ENCODE measurements at places on chromosomes 12 and 14.

DNA sequence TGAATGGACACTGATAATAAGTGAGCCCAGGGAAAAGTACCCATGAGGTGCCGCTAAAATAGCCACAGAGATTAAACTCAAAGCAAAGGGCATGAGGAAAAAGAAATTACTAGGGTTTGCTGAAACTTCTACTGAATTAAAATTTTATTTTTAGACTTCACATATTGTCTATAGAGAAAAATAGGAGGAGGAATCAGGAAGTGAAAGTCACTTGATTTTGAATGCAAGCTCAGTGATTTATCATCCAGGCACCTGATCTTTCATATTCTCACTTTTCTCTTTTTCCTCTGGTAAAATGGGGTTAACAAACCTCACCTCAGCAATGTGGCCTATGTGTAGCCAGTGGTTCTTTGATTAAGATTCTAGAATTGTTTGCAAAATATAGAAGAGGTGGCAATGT, 479.8 kb downstream of the BCL11B start:
- no peak for DNase-seq

- DNase-seq: no peak
These were observed 14.5 kb downstream of the PLEKHG3 start for GRCh38 chr14:64718762-64719161.

- DNase-seq: no peak
These were observed 32.7 kb downstream of the FLRT2 start for GRCh38 chr14:85562630-85563029.

- DNase-seq: no peak
These were observed 23.0 kb downstream of the GLT8D2 start for GRCh38 chr12:104026841-104027599.

- DNase-seq: no peak
These were observed 536 bp upstream of the WNT1 start for GRCh38 chr12:48977290-48978281.

DNA sequence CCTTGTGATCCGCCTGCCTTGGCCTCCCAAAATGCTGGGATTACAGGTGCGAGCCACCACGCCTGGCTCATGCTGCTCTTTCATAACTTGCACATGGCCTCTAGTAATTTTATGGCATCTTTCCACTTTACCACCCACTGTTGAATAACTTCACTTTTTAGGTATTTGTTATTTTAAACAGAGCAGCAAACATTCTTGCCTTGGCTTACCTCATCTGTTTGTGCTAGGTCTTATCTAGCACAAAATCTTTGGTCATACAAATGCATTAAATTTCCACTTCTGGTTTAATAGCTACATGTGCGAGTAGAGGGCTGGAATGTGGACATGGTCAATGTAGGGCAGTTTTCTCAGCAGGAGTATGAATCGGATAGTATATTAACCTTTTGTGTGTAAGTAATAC, 38.8 kb upstream of the ATF7IP start:
- DNase-seq: no peak

DNA sequence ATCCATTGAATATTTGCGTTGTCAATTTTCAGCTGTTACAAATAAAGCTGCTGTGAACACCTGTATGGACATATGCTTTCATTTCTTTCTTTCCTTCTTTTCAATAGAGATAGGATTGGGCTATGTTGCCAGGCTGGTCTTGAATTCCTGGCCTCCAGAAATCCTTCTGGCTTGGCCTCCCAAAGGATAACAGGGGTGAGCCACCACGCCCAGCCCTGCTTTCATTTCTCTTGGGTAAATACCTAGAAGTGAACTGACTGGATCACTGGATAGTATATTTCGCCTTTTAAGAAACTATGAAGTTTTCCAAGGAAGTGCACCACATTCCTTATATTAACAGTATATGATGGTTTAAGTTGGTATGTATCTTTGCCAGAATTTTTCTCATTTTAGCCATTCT, 32.3 kb upstream of the EAPP start:
- no peak for DNase-seq

- DNase-seq: no peak
These were observed 45.0 kb downstream of the NOPCHAP1 start for GRCh38 chr12:105030820-105031807.

GRCh38 chr12:12786351-12786705, 869 bp downstream of the APOLD1 start:
- DNase-seq: no peak

DNA sequence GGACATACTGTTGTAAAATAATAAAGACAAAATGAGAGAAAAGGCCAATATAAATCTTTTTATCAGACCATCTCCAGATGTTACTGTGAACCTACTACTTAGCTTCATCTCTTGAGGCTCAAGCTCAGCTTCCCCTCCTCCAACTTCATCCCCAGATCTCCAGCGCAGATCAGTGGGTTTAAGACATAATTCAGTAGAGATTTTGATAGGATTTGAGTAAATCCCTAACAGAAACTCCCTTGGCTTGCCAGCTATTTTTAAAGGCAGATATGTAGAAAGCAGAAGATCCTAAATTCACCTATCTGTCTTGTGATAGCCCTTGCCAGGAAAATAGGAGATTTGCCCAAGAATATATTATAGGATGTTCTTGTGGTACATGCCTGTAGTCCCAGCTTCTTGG, 236.7 kb downstream of the FBXL14 start:
- DNase-seq: no peak

DNA sequence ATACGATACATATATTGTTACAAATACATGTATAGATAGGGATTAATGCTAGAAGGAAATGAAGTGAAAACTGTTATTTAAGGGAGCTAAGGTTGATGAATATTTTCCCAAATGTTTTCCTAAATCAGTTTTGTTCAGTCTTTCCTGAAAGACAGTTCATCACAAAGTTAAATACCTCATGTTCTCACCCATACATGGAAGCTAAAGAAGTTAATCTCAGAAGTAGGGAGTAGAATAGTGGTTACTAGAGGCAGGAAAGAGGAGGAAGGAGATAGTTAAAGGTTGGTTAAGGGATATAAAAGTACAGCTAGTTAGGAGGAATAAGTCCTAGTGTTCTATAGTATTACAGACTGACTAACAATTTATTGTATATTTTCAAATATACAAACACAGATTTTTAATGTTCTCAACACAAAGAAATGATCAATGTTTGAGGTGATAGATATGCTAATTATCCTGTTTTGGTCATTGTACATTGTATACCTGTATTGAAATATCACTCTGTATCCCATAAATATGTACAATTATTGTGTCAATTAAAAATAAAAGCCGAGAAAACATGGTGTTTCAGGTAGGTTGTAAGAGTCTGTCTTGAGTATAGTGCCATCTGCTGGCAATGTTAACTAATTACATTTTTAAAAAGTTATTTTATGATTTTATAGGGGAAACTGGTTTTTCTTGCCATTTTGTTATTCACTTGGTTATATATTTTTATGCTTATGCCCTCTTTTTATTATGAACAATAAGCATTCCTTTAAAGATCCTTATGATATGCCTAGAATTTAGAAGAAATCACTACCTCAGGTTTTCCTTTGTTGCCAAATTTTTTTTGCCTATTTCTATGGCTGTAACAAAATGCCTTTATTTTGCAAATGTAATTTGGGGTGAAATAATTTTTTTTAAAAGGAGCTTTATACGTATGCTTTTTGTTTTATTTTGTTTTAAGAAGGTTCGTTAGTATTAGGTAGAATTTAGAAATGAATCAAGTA, 26.9 kb downstream of the ZDHHC17 start:
- DNase-seq: peak; percentile 32

DNA sequence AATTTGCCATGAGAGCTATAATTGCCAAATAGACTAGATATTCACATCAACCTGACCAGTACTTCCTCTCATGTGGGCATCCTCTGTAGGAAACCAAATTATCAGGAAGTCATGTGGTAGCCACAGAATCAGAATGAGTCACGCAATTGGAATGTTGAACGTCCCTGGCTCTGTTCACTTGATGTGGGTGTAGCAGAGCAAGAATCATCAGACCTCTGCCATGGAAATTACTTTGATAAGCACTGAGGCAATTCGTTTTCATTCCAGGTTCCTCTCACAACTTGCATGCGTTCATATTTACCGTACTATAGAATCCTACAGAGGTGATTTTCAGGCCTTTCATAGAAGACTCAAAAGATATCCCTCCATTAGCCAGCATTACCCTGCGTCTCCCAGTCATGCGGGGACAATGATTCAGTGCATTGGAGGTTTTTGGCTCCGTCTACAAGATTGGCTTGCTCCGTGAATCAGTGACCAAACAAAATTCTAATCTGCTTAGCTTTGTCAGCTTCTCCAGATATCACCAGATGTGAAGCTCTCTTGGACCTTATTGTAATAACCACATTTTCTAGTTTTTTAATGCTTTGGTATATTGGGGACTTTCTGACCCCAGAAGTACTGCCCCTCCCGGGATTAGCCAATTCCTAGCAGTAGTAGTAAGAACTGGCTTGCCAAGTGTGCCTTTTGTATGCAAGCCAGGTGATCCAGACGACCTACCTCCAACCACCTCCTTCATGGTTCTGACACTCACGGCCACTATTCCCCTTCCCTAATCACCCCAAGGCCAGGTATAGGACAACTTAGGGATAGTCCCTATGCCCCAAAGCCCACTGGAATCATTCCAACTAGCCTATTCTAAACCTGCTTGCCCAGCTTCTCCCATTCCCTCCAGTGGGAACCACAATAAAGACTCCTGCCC, 133.4 kb downstream of the KICS2 start:
- DNase-seq: no peak

DNA sequence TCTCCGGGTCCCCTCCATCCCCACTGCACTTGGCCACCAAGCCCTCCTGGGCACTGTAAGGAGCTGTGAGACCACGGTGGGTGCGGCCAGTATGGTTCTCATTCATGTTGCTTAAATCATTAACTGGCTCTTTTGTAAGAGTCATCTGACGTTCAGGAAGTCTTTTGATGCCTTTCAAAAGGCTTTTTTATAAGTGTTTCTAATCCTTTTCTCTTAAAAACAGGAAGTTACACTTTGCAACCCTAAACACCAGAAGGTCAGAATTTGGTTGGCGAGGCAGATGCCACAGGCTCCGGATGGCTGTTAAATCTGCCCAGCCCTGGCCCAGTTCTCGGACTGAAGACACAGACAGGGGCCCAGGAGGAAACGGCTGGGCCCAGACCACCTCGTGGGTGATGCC, 26.1 kb upstream of the DIO3 start:
- DNase-seq: no peak

DNA sequence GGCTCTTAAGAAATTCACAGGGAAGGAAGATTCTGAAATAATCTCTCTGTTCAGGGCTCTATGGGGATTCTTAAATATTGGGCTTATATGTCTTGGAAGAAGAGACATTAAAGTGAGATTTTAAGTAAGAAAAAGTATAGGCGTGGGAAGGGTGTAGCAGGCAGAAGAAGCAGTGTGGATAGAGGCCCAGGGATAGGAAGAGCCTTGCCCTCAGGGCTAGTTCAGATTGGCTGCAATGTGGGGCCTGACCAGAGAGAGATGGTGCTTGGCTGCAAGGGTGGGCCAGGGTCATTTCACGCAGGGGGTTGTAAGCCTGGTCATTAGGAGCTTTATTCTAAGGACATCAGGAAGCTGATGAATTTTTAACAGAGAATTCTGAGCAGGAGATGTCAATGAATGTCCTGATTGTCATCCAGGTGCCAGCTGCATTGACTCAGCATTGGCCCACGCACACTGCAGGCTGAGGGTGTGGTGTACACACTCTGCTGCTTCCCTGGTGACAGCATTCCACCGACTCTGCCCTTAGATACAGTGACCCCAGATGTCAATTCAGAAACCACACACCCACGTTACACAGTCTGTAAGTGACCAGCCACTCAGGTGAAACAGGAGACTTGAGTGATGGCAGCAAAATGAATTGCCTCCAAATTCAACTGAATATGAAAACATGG, 582.5 kb downstream of the NRXN3 start:
- DNase-seq: no peak

DNA sequence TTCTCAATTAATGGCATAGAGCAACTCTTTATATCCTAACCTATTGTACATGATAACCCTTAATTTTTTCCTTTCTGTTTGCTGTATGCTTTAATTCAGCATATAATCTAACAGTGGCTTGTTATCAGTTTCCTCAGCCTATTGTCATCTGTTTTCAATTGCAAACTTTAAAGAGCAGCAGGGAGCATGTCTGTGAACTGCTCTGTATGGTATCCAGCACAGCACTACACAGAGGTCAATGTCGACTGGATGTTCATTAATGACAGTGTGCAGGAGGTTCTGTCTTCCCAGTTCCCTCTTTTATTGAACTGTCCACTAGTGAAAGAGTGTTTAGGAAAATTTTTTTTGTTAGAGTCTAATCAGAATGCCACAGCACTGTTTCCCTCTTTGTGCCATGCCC, 609.1 kb downstream of the SOX5 start:
- no peak for DNase-seq

DNA sequence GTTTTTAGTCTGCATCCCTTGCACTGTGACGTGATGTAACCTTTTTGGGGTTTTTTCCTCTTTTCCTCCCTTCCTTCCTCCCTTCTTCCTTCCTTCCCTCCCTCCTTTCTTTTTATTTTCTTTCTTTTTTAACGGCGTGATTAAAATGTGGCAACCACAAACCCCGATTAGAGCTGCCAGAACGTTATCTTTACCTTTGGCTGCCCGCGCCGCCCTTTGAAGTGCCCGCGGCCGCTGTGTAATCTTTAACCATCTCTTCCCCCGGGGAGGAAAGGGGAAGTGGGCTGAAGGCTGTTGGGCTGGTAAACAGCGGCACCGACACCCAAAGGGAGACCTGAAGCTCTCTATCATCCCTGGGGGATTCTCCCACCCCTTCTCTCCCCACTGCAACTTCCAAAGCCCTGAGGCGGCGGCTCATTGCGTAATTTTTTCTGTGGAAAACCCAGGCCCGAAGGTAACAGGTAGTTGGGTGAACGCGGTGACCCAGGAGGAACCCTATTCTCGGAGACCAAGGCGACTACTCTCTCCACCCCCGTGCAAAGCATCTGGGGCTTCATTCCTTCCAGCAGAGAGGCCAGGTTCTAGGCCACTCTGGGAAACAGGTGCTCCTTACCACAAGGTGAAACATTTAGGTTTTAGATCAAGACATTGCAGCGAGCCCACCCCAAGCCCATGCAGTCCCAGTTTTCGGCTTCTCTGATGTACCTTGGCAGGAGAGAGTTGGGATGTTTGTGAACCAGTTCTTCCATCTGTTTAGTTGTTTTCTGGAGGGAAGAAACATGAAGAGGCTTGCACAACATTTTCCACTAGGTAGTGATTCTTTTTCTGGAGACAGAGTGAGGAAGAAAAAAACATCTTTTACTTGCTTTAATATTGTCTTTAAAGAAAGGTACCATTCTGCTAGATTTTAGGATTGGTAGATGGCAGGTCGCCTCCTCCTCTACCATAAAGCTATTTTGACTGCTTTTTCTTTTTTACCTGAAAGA, 1.5 kb downstream of the LGR5 start:
- peak; percentile 18 for DNase-seq

DNA sequence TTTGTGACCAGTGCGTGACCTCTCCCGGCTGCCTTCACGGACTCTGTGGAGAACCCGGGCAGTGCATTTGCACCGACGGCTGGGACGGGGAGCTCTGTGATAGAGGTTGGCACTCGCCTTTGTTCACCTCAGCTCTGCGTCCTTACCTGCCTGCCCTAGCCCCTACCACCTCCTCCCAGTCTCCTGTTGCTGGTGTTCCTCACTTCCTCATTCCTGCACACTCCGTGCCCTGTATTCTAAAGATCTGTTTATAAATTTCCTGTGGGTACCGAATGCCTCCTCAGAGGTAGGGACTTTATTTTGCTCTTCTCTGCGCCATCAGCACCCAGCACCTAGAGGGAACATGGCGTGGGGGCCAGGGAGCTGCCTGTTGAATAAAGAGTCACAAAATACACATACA, 2.3 kb downstream of the DLK1 start:
- no peak for DNase-seq

GRCh38 chr12:13258197-13258596, 61.7 kb downstream of the EMP1 start:
- no peak for DNase-seq

Measured in NCI-H2081 (cell line).